ENCODE measurements at places on chromosomes 13 and 19.

GRCh38 chr19:45498411-45499195, at the start of gene PPM1N:
Gene PPM1N (plus strand): TSS chr19:45498443. CDS start chr19:45498473, 30 bp downstream.
- peak; percentile 75 for DNase-seq

DNA sequence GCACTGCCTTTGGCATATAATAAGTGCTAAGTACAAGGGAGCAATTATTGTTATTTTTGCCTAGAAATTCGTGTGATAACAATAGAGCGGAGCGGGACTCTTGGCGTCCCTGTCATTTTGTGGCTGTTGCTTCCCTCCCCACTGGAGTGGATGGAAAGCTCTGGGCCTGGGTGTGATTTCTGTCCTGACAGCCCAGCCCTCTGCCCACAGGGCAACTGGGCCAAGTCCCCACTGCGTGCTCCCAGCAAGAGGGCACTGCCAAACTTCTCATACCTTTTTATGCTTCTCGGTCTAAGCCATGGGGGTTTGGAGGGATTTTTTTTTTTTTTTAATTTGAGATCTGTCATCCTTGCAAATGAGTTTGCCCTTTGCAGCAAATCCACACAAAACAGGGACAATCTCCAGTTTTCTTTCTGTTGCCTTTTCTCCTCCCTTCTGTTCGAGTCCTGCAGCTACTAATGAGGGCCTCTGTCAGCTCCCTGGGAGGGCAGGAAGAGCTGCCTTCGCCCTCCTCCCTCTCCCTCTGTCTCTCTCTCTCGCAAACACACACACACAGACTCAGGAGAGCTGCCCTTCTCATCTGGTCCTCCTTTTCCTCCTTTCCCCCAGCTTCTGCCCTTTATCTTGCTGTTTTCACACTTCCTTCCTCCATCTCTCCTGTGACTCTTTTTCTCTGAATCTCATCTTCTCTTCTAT, 103.9 kb downstream of the DNAJC15 start:
- DNase-seq = no peak

GRCh38 chr19:45442778-45443461, 19.2 kb upstream of the ERCC1 start:
- DNase-seq = no peak

GRCh38 chr13:94433055-94433961, 46.2 kb downstream of the DCT start:
- peak; percentile 16 for DNase-seq

DNA sequence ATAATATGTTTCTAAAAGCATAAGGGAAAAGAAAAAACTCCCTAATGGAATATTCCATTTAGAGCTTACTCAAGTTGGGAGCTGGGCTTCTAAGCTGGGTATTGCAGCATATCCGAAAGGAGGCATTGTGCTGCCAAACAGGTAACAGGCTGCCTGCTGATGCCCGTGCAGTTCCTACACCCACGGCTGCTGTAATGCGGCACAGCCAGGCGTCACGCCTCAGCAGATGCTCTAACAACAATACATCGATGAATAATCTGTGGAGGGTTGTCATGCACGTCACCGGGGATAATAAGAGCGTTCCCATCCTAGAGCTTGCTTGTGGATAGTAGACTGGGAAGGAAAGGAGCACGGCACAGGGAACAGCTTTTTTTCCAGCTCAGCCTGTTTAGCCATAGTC, 1582.1 kb upstream of the SLC10A2 start:
- no peak for DNase-seq

- no peak for DNase-seq
These were observed 1.3 kb downstream of the GNA15 start for GRCh38 chr19:3137119-3137518.
